Occipital lobe (tissue), 3 donors: ENCODE measurements at places on chromosomes 4 and X. TPM values are rescaled to one million over a fixed set of nuclear protein-coding genes. Genes with fewer than 3 reads are reported as not detected.

The CXorf66 gene
- total RNA-seq: not detected

- no peak for DNase-seq
Observed at GRCh38 chrX:55715847-55716246, 1.7 kb upstream of the RRAGB start.

The MAML3 gene
- total RNA-seq: 4.4 TPM

The MAGEB17 gene
- 0.16 TPM for total RNA-seq

DNA sequence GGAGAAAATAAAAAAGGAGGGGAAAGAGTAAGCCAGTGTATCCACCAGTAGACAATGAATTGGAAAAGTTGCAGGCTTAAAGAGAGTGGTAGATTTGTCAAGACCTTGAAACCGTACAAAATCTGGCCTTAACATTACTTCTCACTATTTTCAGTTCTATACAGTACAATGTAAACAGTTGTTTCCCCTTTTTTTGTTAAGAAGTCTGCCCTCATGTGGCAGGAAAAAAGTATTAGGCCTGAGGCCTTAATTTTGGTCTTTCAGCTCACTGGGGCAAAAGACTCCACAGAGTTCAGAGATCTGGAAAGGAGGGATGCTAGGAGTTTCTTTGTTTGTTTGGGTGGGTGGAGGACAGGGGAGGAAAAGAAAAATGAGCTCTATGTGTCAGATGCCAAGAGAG, 92.8 kb upstream of the CCDC160 start:
- DNase-seq: no peak

- DNase-seq: no peak
Observed at GRCh38 chr4:653080-653821, 20.8 kb downstream of the ATP5ME start.

DNA sequence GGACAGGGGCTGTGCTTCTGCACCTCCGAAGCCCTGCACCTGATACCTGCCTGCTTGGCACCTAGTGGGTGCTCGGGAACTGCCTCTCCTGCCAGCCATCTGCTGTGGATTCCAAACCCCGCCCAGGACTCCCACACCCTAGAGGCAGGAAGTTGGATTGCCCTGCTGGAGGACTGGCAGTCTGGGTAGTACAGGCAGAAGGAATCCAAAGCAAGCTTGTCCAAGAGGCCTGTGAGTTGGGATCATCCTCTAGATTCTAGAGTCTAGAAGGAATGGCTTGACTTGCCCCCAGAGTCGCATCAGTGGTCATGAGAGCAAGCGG, 64.6 kb upstream of the MTM1 start:
- DNase-seq: no peak
